ENCODE measurements at places on chromosomes 5 and 9. TPM values are rescaled to one million over a fixed set of nuclear protein-coding genes. Genes with fewer than 3 reads are reported as not detected.

The LCP2 gene
- total RNA-seq, result 8.0 TPM

The CER1 gene
- not detected for total RNA-seq

DNA sequence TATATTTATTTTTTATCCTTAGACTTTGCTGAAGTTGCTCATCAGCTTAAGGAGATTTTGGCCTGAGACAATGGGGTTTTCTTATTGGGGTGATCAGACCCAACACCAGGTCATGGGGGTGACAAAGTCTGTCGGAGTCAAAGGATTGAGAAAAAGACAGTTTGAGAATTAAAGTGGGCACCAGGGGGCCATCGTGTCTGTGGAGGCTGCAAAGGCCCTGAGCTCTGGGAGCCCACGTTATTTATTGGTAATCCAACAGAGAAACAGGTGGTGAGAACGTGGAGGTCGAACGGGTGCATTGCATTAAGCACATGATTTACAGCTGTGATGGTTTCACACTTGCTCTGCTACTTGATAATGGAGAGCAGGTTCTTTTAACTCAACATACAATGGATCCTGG, 102.5 kb upstream of the CDH10 start:
- DNase-seq, result no peak

GRCh38 chr9:113711251-113711650, 164.9 kb upstream of the ZNF618 start:
- peak; percentile 6 for DNase-seq

DNA sequence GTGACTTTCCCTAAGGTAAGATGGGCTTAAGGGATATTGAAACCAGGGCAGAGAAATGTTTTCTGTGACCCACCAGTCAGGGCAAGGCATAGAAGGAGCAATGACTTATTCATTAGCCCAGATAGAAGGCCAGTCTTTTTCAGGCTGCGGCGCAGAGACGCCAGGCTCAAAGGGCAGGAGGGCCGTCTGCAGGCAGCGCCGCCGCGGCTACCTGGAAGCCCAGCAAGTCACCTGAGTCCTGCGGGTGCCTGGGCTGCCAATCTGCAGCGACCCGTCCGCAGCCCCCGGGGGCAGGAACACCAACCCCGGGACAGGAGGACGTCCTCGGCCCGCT, 322 bp upstream of the SH3GL2 start:
- no peak for DNase-seq

GRCh38 chr5:156174225-156174624, 152.7 kb upstream of the SGCD start:
- no peak for DNase-seq

DNA sequence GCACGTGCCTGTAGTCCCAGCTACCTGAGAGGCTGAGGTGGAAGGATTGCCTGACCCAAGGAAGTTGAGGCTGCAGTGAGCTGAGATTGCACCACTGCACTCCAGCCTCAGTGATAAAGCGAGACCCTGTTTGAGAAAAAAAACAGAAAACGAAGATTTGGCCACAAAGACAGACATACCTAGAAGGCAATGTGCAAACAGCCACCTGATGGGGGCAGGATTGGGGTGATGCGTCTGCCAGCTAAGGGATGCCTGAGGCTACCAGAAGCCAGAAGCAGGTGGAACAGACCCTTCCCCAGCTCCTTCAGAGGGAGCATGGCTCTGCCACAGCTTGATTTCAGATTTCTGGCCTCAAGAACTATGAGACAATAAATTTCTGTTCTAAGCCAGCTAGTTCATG, 2.9 kb downstream of the HIGD2A start:
- DNase-seq, result no peak

DNA sequence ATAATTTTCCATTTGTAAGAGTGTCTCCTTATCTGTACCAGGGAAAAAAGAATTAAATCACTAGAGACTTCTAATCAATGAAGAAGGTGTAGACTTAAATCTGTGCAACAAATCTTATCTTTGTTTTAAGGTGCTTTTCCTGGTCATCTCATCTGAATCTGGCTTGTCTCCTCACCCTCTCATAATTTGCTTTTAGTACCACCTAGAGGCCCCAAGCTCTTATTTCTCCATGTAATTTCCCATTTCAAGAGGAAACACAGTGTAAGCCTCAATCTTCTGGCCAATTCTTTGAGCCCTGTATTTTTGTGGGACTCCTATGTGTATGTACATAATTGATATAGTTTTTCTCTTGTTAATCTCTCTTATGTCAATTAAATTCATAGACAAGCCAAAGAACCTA, 1975.3 kb upstream of the CDH6 start:
- DNase-seq, result no peak

- DNase-seq, result no peak
These were observed 23.5 kb upstream of the ELAVL2 start for GRCh38 chr9:23849379-23850035.

DNA sequence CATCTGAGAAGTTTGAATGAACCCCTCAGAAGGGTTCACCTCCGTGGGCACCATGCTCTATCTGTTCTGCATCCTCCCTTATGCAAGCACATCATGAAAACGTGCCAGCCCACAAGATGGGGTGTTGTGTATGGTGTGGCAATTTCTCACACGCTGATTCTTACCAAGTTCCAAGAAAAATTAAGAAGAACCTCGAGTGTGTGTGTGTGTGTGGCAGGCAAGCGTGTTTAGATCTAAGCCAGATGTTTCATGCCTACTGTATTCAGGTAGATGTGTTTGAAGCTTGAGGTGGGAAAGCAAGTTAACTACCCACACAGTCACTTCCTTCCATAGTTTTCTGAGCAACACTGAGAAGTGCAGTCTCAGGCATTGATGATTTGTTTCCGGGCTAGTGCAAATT, 77.7 kb upstream of the GNA14 start:
- DNase-seq, result no peak

- no peak for DNase-seq
These were observed at the start of gene LCNL1 for GRCh38 chr9:136982232-136983051. TSS of gene LCNL1 (plus strand) at chr9:136982993. CDS start at chr9:136983587, 594 bp downstream.

- no peak for DNase-seq
These were observed 33.0 kb downstream of the FGF10 start for GRCh38 chr5:44356231-44356630.
